CD4-positive, alpha-beta T cell treated with Interleukin-21 for 1 hour (primary cell): ENCODE measurements at places on chromosomes 7 and 10.

GRCh38 chr10:131799429-131799828, 101.4 kb upstream of the PPP2R2D start:
- no peak for DNase-seq

DNA sequence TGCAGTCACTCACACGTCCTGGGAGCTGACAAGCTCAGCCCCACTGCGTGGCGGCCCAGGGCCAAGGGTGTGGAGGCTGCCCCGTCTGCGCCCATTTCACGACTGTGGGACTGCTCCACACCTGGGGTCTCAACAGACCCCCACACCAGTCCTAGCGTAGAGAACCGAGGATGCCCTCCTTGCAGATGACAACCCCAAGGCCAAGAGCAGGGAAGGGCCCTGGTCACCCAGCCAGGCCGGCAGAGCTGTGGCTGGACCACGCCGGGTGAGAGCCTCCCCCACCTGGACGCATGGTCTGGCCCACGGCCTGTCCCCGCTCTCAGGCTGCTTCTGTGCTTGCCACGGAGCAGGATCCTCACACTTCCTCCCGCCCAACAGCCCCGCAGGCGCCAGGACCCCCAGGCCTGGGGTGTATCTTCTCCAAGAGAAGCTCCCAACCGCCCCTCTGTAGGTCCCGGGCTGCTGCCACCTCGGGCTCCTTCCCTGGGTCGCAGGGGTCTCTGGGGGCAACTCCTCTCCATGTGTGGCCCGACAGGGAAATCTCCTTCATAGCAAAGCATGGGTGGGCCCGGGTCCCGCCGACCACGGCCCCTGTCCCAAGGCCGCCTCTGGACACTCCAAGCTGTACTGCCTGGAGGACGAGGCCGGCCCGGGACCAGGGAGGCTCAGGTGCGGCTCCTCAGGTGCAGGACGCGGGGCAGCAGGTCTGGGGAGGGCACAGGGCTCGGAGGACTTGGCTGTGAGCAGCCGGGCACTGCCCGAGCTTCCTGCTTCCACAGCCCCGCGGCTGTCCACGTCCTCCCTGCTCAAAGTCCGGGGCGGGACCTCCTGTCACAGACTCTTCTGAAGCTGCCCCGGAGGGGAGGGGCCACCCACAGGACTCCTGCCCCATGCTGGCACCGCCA, 88.8 kb downstream of the FOXL3 start:
- DNase-seq = no peak

DNA sequence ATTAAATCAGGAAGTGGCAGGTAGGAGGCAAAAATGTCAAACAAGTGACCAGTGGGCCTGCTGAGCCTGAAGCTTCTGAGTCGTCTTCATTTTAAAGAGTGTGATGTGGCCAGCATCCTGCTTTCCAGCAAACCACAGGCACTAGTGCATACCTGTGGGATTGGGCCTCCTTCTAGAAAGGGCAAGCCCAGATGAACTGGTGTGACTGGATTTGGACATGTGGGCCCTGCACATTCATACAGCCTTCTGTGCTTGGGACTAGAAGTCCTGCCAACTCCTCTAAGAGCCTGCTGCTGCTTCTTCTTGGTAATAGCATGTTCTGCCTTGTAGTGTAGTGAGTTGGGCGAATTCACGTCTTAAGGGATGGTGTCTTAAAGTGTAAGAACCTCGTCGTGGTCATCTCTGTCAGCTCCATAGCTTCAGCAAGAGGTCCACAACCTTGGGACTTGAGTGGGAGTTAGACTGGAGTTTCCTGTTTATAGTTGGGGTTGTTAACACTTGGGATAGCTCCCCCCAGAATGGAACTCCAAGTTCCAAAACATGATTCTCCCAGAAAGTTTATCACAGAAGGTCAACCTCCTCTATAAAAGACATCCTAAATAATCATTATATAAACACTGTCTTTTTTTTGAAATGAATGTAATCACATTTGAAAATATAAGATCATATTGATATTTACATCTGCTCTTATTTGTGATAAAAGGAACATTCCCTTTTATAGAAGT, 11.2 kb downstream of the BMPER start:
- no peak for DNase-seq

DNA sequence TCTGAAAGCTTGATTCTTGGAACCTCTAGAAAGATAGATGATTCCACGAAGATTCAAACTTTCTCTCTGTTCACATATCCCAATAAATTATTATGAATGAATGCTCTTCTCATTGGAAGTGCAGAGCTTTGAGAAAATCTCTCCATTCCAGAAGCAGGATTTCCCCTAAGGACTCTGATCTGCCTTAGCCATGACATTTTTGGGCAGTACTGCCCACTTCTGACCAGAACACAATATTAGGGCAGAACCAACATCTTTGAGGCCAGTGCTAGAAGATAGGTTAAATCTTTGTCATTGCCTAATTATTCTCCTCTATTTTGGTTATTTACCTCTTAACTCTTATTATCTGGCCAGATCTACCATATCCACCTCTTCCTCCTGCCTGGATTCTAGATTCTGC, 49.9 kb downstream of the ARMC3 start:
- no peak for DNase-seq

DNA sequence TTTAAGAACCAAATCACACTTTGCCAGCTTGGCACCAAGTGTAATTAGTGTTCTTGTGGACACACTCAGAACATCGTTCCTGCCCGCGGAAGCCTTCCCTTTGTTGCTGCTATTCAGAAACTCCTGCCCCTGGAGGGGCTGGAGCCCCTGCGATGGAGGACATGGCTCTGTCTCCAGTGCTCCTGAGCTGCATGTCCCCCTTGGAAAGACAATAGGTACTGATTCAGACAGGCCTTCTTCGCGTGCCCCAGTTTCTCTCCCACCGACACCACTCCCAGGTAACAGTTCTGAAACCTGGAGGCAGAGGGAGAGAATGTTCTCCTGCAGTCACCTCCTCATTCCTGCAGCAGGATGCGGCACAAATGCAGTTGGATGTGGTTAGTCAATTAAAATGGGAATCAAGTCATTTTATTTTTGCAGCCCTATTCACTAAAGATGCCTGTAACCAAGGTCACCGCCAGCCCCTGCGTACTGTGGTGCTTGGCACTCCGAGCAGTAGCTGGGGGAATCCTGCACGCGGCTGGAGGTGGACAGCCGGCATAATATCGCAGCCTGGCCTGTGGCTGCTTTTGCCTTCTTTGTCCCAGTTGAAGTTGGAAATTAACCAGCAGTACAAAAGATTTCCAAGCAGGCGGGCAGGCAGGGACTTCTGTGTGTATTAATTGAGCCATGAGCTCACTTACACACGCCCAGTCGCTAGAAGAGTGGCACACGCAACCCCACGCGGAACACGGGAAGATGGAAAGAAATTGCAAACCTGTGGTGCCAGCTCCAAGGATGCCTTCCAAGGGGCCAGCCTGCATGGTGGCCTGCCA, 205.7 kb downstream of the EBF3 start:
- DNase-seq = no peak

GRCh38 chr10:32150532-32151101, 94.4 kb upstream of the KIF5B start:
- DNase-seq = peak; percentile 8

DNA sequence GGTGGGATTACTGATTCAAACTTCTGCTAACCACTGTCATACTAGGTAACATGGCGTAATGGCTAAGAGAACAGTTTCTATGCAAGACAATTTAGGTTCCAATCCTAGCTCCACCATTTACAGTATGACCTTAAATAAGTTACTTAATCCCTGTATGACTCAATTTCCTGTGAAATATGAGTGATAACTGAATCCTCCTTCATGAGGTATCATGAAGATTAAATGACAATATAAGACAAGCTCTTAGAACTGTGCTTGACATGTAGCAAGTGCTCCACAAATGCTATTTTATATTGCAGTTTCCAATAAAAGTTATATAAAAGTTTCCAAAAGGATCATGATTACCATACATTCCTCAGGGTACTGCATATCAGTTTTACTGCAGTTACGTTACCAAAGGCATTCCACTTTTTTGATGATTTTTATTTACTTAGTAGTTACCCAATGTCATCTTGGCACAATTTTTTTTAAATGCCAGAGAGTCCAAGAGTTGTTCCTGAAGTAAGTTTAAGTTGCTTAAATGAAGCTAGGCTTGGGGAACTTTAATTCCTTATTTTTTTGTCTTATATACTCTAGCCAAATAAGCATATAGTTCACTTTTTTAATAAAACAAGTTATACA, 7.1 kb downstream of the DOCK4 start:
- no peak for DNase-seq

DNA sequence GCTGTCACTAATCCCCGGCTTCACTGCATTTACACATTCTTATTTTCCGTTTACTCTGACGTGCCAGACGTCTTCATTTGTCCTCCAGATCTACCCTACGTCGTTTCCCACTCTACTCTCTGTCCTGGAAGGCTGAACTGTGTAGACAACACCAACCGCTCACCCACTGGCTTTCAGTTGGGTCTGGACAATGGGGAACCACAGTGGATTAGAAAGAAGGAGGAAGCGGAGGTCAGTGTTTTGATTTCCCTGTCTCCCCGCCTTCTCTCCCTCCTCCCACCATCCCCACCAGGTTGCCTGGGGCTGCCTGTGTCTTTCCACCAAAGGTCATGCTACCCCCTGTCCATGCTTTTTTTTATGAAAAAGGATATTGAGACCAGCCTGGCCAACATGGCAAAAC, 14.0 kb upstream of the CTBP2 start:
- DNase-seq = no peak

GRCh38 chr10:28327491-28327880, 24.6 kb upstream of the MPP7 start:
- no peak for DNase-seq

GRCh38 chr7:29119538-29119937, 26.8 kb downstream of the CPVL start:
- no peak for DNase-seq

GRCh38 chr7:22725585-22725984, 1.4 kb upstream of the IL6 start:
- DNase-seq = no peak

- DNase-seq = no peak
Observed at GRCh38 chr7:157897681-157898080, 560.9 kb downstream of the DNAJB6 start.

DNA sequence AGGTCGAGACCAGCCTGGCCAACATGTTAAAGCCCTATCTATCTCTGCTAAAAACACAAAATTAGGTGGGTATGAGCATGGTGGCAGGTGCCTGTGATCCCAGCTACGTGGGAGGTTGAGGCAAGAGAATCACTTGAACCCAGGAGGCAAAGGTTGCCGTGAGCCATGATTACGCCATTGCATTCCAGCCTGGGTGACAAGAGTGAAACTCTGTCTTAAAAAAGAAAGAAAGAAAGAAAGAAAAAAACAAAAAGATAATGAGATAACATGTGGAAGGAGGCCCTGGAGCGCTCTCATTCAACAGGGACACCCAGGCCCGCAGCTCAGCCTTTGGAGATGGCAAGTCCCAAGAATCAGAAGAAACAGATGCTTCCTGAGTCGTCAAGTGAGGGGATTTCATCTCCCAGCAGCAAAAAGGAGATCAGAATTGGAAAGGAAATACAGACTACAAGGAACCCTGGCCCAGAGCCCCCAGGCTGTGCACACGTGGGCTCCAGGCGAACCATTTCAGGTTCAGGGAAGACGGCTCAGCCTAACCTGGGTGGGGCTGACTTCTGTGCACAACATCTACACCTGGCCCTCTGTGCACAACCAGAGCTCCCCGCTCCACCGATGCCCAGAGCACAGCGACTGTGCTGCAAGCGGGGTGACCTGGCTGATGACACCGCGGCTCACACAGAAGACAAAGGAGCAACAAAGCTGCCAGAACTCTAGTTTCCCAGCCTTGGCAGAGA, 33.3 kb downstream of the GNA12 start:
- DNase-seq = no peak

DNA sequence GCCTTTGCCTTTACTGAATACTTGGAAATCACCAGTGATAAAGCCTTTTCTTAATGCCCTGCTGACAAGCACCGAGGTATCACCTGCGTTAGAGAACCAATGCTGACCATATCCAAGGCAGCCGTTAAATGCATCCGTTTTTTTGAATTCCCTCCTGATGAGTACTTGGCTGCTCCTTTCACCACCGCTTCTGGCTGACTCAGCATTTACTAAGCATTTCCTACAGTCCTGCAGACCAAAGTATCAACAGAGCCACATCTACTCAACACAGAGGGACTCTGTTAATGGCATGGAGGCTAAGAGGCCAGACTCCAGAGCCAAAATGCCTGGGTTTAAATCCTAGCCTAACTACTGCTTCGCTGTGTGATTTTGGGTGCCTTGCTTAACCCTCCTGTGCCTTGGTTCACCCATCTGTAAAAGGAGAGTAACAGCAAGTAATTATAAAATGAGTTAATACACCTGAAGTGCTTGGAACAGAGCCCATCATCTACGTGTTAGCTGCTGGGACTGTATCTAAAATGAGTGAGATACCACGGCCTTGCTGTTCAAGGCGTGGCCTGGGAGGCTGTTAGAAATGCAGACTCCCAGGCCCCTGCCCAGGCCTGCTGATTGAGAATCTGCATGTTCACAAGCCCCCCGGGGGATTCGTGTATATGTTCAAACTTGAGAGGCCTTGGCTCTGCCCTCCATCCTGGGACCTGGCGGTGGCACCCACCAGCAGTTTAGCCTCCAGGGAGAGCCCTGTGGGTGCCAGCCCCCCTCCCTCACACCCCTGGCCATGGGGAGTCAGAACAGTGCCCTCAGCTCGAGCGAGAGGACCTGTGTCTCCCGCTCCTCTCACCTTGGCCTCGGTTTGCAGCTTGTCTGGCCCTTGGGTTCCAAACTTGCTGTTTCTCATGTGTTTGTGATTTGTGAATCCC, 30.8 kb upstream of the EFCAB10 start:
- no peak for DNase-seq

DNA sequence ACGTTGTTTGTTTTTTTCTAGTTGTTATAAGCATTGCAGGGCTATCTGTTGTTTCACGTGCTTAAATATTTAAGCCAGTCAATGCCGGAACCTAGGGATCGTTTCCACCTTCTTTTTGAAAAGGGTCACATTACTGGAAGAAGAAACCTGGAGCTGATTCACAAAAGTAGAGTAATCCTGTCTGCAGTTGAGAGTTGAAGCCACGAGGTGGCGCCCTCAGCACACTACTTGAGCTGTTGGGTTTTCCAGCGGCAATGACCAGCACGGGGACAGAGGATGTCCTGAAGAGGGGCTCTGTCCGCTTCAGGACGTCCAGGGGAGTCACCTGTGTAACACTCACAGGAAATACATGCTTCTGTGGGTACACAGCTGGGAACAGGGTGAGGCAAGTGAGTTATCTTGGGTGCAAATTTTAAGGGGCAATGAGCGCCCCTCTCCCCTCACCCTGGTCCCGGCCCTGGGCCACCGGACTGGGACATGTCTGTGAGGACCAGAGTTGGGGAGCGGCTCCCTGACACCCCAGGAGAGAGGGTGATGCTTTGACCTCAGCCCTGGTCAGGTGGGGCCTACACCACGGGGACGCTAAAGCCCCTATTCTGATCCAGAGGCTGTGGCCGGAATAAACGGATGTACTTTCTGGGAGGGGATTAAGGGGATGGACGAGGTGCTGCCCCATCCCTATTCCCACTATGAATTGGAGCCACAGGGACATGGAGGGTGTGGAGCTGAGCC, 26.3 kb upstream of the WDFY4 start:
- peak; percentile 51 for DNase-seq
